ENCODE measurements at places on chromosomes 16 and 17. TPM values are rescaled to one million over a fixed set of nuclear protein-coding genes. Genes with fewer than 3 reads are reported as not detected.

The SDR42E1 gene
- polyA plus RNA-seq: 8.1 TPM

The ERI2 gene
- 23.3 TPM for polyA plus RNA-seq

The TOM1L2 gene
- polyA plus RNA-seq: 63.8 TPM

The WSCD1 gene
- polyA plus RNA-seq: 3.6 TPM

The SAMD14 gene
- 16.6 TPM for polyA plus RNA-seq

The SCGB1C2 gene
- polyA plus RNA-seq: not detected

The CLCN7 gene
- polyA plus RNA-seq: 21.5 TPM

The PKD1 gene
- polyA plus RNA-seq: 78.0 TPM

The WFDC1 gene
- polyA plus RNA-seq: 6.9 TPM

The FBXW10B gene
- polyA plus RNA-seq: 1.1 TPM

The APOBR gene
- polyA plus RNA-seq: 1.4 TPM

The NXPH3 gene
- 1.2 TPM for polyA plus RNA-seq

The SPDYE4 gene
- 0.41 TPM for polyA plus RNA-seq

The PRR15L gene
- 42.6 TPM for polyA plus RNA-seq

The CDK3 gene
- 23.1 TPM for polyA plus RNA-seq

The GRAPL gene
- polyA plus RNA-seq: 10.7 TPM

The CFAP97D1 gene
- polyA plus RNA-seq: 0.04 TPM

The ZDHHC1 gene
- 21.1 TPM for polyA plus RNA-seq

The ANKFN1 gene
- polyA plus RNA-seq: 0.54 TPM

Data from right lung (tissue), 10 donors.